CD4-positive, alpha-beta T cell treated with Interleukin-6 at 100 ng/mL for 8 hours (primary cell): ENCODE measurements at places on chromosomes 16 and 17.
A peak's percentile ranks its signal among the peaks of the same experiment; 100 is the strongest.

- DNase-seq, result no peak
Observed at GRCh38 chr16:21150375-21151001, at the start of gene DNAH3. DNAH3 (minus strand) TSS chr16:21150846; CDS start chr16:21150319, 527 bp downstream.

DNA sequence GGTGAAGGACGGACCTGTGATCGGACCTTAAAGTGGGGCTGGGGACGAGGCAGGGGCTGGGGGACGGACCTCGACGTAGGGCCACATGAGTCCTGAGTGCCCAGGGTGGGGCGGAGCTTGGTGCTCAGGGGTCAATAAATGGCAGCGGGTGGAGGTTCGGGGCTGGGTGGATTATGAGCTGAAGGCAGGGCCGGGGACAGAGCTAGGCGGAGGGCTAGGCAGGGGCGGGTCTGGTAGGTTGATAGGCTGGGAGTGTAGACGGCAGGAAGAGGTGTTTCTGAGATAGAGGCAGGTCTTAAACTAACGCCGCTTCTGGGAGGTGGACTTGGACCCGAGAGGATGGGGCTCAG lies 733 bp downstream of the CHRNB1 start:
- DNase-seq, result peak; percentile 40

- no peak for DNase-seq
Observed at GRCh38 chr17:65576939-65577338, 15.5 kb upstream of the AXIN2 start.

- DNase-seq, result peak; percentile 84
Observed at GRCh38 chr17:67421869-67422273, 44.8 kb downstream of the PITPNC1 start.

DNA sequence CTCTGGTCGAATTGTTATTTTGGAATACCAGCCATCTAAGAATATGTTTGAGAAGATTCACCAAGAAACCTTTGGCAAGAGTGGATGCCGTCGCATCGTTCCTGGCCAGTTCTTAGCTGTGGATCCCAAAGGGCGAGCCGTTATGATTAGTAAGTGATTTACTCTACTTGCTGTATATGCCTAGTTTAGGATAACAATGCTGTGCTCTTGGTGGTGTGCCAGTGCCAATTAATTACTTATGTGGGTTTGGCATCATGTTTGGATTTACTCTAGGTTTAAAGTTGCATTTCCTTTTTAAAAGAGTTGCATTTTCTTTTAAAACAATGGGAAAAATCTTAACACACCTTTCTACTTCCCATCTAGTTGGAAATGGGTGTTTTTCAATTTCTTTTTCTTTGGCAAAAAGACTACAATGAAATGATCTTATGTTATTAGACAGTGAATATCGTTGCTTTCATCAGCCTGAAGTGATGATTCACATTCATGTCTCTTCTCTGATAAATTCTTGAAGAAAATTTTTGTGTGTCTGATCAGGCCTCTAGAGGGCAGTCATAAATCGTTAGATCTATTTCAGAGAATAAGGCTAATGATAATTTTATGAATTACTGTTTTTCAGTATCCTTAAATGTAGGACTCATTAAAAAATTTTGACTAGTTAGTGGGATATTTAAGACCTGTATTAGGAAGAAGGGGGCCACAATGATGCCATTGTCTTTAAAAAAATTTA lies 5.6 kb downstream of the SF3B3 start:
- peak; percentile 17 for DNase-seq

GRCh38 chr16:318628-319027 lies 33.9 kb downstream of the AXIN1 start:
- DNase-seq, result no peak

DNA sequence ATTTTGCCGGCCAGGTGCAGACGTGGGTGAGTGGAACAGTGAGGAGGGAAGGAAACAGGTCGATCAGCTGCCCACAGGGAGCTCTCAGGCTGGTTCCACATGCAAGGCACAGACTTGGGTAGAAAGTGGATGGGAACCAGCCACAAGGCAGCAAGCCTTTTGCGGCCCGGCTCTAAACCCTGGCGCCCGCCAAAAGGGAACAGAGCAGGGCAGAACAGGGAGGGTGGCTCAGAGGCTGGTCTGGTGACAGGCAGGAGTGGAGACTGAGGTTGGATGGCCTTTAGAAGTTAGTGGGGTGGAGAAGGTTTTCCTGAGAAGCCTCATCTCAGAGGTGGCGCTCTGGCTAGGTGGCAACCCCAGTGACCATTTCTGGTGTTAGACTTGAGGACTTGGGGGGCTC lies 10.4 kb downstream of the LLGL2 start:
- DNase-seq, result no peak

DNA sequence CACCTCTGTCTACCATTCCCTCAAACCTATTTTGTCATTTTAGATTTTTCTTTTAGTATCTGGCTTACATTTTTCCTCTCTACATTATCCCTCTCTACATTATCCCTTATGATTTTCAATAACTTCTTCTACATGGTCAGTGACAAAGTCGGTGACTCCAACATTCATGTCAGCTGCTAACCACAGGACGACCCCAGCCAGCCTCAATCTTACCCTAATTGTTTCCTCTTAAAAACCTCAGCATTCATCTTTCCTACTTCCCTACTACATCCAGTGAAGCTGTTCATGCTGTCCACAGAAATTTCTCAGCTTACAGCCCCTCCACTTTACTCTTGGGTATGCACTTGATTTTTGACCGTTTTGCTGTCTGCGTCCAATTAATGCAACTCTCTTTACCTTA lies 8.3 kb downstream of the MYH10 start:
- DNase-seq, result no peak

- DNase-seq, result no peak
Observed at GRCh38 chr17:70535986-70536385, 366.7 kb downstream of the KCNJ2 start.

- DNase-seq, result no peak
Observed at GRCh38 chr17:45020354-45021138, 30.9 kb downstream of the DCAKD start.

DNA sequence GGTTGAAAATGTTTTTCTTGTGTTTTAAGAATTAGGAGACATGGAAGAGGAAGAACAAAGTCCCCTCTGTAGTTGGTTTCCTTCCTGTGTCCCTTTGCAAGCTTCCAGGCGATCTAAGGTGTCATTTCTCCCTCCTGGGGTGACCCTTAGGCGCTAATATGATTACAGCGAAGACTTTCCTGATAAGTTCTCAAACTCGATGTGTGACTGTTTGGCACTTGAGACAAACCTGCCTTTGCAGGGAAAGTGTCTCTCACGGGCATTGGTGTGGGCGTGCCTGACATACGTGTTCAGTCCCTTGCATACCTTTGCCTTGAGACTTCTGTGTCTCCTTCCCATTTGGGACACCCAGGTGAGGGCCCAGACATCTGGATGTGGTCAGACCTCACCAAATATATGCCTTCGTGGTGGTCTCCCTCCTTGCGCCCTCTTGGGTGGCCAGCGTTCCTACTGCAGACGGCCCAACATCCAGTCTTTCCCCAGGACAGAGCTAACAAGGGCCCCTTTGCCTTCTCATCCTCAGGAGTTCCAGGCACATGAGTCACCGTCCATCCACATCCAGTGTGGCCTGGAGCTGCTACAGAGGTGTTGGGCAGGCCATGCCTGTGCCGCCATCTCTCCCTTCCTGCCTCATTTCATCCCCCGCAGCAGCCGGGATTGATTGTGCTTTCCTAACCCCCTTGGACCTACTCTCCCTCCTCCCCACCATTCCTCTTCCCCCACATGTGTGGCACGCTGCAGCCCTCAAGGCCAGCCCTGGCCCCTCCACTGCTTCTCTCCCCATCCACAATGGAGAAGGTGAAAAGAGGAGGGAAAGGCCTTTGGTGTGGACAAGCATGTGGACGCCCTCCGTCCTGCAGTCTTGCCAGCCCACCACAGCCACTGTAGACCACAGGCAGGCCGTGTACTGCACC lies 3.1 kb upstream of the JPT2 start:
- DNase-seq, result no peak

- DNase-seq, result peak; percentile 16
Observed at GRCh38 chr16:15961571-15962090, 12.2 kb downstream of the ABCC1 start.

DNA sequence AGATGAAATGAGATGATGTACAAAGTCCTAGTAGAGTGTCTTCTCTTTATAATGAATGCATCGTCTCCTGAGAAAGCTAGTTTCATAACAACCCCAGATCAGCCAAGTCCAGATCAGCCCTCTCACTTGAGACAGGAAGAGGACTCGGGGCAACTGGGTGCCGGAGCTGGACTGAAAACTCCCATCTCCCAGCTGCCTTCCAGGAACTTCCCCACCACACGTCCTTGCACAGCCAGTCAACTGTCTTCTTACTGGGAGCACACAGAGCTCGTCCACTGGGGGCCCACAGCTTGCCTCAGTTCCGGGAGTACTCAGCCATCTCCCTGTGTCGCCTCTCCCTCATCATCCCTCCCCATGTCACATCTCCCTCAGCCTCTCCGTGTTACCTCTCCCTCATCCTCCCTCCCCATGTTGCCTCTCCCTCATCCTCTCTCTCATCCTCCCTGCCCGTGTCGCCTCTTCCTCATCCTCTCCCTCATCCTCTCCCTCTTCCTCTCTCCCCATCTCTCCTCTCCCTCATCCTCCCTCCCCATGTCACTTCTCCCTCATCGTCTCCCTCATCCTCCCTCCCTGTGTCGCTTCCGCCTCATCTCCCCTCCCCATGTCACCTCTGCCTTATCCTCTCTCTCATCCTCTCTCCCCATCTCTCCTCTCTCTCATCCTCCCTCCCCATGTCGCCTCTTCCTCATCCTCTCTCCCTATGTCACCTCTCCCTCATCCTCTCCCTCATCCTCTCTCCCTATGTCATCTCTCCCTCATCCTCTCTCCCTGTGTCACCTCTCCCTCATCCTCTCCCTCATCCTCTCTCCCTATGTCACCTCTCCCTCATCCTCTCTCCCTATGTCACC lies 22.4 kb upstream of the KCNH6 start:
- DNase-seq, result no peak

- DNase-seq, result no peak
Observed at GRCh38 chr17:74525781-74526288, 5.4 kb downstream of the CD300LB start.

- no peak for DNase-seq
Observed at GRCh38 chr16:1809281-1809801, 15.8 kb upstream of the IGFALS start.

DNA sequence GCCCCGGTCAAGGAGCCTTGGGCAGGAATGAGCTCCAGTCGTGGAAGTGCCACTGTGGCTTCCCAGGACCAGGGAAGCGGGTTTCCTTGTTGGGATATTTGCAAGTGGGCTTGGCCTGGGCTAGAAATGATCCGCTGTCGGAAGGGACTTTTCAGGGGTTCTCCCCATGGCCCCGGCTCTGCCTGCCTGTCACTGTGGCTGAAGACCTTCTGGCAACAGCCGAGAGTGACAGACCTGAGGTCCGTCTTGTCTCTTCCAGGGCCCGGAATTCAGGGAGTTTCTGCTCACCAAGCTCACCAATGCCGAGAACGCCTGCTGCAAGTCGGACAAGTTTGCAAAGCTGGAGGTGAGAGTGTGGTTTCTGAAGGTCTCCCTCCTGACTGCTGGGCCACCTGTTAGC lies 57.7 kb downstream of the OR1D5 start:
- DNase-seq, result no peak

- no peak for DNase-seq
Observed at GRCh38 chr16:31134625-31135534, 647 bp downstream of the PRSS8 start.

GRCh38 chr17:63705657-63706056 lies 5.7 kb upstream of the LIMD2 start:
- DNase-seq, result no peak

DNA sequence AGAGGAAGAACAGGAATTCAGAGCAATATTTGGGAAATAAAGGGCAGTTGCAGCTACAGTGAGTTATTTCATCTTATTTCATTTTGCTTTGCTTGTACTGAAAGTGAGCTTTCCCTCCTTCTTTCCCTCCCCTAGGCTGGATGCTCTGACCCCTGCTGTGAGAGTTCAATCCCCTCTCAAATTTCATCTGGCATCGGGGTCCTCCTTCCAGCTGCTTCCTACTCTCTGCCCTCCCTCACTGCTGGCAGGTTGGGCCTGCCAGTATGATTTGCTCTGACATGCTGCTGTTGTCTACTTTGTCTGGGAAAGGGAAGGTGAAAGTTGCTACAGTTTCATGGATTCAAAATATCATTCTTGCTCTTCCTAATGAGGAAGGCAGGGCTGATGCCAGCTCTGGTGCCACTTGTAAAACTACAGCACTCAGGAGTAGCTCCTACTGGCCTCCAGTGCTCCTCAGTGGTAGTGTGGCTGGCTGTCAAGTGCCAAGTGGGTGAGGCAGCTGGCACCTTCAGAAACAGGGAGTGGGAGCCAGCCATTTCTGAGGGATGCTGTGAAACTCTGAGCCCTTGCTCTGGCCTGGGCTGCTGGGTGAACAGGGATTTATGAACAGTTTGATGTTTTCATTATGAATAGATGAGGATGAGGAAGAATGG lies 408.6 kb downstream of the HAPSTR1 start:
- DNase-seq, result no peak

DNA sequence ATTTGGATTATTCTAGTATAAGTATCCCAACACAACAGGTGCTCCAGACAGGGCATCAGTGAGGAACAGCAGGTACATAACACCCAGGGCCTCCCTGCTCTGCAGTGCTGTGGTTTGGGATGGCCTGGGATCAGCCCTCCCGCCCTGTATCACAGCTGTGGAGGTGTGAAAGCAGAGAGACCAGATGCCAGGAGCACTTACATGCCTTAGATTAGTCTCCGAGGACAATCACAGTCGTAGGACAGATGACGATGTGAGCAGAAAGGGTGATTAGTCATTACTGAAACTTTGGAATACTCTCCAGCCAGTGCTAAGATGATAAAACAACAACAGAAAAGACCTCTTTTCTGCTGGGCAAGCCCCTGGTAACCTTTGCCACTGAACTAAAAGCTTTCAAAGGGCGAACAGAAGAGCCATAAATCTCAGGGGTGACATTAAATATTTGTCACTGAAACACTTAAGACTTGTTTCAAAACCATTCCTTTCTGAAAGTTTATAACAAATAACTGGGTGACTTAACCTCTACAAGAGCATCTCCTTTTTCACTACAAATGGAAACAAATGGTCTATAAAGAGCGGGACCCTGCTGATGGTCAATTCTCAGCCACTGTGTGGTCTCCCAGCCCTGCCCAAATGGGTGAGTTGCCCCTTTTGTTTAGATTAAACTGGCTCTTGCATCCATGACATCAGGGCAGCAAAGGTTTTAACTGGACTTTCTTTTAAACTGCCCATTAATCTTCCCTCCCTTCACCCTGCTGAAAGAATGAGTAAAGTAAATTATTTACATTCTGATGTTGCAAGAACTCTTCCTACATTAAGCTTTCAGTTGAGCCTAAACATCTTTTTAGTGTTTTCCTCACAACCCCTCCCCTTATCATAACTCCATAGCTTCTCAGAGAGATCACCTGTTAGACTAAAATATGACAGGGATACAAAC lies 183.1 kb upstream of the COX10 start:
- no peak for DNase-seq

GRCh38 chr16:2898831-2899563 lies 12.7 kb upstream of the FLYWCH1 start:
- DNase-seq, result no peak

DNA sequence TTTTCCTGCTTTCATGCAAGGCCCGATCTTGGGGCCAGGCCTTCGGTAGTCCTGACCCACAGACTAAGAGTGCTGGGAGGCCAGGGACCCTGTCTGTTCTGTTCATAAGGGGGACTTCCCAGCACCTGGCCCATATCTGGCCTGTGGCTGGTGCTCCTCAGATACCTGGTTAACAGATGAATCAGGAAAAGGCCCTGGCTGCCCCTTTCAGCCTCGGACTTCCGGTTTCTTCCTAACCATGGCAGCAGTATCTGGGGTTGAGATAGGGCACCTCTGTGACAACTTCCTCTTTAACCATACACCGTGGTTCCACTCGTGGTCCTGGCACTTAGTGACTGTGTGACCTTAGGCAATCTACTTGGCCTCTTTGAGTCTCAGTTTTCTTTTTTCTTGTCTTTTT lies 18.4 kb downstream of the PLCG2 start:
- DNase-seq, result no peak
